ENCODE measurements at places on chromosomes 2 and 18.
A peak's percentile ranks its signal among the peaks of the same experiment; 100 is the strongest.

DNA sequence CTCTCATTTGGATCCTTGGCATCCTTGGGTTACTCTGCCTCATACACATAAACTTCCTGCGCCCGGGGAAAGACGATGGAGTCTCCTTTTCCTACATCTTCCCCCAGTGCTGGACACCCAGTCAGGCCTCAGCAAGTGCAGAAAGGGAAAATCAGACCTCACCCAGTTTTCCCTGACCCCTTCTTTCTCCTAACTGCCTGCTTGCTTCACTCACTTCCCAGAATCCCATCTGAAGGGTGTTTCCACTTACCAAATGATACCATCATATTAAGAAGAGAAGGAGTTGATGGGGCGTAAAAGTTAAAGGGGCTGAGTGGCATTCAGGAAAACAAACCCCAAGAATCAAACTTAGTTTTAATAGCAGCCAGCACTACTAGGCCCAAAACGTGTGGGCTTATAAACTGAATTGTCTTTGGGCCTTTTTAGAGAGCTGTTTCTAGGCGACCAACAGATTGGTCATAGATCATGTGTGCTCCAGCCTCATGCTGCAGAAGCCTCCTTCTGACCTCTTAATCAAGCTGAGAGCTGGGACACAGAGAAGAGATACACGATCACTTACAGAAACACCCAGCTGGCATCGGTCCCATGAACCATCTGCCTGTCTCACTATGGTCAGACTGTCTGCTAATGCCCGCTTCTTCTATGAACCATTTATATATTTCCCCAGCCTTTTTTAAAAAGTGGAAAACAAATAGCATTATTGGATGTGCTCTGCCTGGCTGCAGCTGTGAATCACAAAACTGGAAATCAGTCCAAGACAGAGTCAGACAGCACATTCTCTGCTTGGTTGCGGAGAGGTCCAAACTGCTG lies 165.7 kb upstream of the SLC14A2 start:
- DNase-seq, result peak; percentile 10

DNA sequence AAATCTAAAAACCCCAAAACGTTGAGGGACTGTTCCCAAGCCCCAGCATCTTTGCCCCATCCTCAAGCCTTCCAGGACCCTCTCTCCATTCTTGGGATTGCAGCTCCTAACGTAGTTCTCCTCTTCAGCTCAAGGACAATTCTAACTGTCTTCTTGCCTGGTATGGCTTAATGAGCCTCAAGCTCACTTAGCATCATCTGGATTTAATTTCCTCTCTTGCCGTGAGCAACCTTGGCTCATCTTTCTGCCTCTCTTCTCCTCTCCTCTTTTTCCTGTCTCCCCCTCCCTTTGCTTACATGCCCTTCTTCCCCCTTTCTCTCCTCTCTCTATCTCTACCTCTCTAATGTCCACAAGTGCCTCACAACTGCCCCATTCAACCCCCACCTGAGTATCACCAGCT lies 44.2 kb downstream of the TACR1 start:
- peak; percentile 36 for DNase-seq

- DNase-seq, result no peak
Observed at GRCh38 chr2:167157523-167157922, 269.2 kb downstream of the XIRP2 start.

GRCh38 chr2:60053791-60054190 lies 499.7 kb downstream of the BCL11A start:
- no peak for DNase-seq

GRCh38 chr2:43033016-43033270 lies 193.5 kb downstream of the ZFP36L2 start:
- DNase-seq, result no peak

GRCh38 chr2:20579866-20580265 lies 71.0 kb downstream of the HS1BP3 start:
- DNase-seq, result no peak

GRCh38 chr2:237904831-237905599 lies 45.6 kb downstream of the RAMP1 start:
- no peak for DNase-seq

DNA sequence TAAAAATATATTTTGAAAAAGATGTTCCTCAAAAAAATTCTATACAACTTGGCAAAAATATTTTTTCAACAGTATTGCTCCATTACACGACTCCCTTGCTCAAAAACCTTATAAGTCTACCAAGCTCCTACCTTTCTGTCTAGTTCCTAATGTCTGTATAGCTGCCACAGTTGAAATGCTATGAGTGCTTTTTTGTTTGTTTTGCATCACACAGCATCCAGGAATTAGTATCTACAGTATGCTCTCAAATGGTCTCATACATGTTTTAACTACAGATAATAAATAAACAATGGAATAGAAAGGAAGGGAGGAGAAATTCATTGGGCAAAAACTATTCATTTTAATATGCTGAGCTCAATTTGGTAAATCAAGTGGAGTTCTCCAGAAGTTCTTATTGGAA lies 17.3 kb downstream of the ACADL start:
- no peak for DNase-seq

- DNase-seq, result no peak
Observed at GRCh38 chr2:200159829-200160781, 146.4 kb upstream of the SPATS2L start.

- DNase-seq, result no peak
Observed at GRCh38 chr2:162473-163382, 101.1 kb downstream of the SH3YL1 start.

- DNase-seq, result no peak
Observed at GRCh38 chr2:99031481-99031880, 95.5 kb upstream of the CRACDL start.

DNA sequence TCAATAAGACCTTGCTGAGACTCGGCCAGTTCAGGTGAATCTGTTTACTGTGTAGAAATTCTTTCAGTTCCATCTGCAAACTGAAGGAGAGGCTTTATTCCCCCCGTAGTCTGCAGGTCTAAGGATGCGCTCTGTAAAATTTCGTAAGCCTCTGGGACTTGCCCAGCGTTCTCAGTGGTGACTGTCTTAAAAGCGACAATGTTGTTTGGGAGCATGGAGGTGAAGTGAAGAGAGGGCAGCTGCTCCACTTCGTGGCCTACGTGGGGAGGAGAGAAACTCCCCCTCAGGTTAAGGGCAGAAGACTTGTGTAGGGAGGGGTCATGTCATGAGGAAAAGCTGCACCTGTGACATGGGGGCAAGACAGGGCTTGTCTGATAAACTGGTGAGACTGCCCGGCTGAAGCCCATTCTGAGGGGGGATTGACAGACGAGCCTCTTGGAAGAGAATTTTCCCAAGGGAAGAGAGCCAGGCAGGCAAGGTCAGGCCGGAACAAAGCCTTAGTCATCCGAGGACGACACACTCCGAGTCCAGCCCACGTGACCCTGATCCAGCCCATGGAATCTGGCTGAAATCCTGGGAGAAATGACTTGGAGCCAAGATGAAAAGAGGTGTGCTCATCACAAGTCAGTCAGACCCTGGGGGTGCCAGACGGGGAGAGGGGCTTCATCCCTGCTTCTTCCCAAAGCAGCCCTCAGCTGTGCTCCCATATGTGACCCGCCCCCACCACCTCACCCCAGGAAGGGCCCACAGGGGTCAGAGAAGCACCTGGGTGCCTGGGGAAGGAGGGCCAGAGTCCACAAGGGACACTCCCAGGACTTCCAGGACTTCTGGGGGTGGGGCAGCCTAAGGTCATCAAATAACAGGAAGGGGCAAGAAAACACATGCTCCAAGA lies 88.5 kb upstream of the SH3BP4 start:
- no peak for DNase-seq

GRCh38 chr2:22890132-22890531 lies 494.8 kb upstream of the KLHL29 start:
- DNase-seq, result no peak

DNA sequence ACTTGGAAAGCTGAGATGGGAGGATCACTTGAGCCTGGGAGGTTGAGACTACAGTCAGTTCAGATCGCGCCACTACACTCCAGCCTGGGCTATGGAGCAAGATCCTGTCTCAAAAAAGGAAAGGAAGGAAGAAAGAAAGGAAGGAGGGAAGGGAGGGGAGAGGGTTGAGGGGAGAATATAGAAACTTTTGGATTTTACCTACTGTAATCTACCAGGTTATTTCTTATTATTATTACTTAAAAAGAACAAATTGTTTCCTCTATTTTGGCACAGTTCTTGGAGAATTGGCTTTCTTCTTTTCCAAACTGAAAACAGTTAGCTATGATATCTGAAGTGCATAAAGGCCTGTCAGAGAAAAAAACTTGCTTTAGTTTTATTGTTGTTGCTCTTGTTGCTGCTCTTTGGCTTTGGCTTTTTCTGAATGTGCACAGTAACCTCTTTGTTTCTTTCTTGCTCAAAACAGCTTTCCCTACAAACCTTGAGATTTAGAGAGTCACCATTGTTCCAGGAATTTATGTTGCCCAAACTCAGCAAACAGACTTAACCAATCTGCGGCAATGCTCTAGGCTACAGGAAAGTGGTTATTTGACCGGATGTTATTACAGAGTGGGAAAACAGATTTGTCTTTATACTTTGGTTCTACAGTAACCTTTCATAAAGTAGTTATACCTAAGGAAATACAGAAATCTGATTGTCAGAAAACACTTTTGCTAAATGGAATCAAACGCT lies 214.9 kb downstream of the XIRP2 start:
- DNase-seq, result no peak

- DNase-seq, result no peak
Observed at GRCh38 chr2:228987441-228988155, 283.5 kb downstream of the PID1 start.

DNA sequence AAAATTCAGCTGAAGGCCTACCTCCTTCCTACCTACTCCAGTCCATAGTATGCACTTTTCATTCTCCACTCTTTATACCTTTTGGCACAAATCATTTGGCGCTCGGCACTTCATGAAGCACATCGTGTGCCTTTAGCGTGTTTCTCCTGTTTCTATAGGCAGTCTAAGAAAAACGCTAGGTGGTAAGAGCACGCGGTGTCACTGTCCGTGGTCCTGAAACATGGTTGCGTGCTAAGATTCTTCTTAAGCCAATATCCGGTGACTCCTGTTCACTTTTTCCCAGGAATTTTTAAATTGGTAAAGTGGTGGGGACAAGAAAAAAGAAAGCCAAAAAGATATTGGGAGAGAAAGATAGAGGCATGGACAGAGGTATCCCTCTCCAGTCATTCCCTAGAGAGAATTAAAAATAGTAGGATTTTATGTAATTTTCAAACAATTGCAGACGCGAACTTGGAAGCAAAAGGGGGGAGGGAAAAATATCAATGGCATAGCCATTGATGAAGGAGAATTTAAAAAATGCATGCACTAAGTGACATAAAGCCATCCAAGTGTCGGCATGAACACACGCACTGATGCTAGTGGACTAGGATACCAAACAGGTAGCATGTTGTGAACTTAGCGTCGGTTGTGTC lies 1.4 kb upstream of the CTNNA2 start:
- peak; percentile 4 for DNase-seq

GRCh38 chr2:172415865-172416183 lies 11.6 kb upstream of the ITGA6 start:
- DNase-seq, result no peak

DNA sequence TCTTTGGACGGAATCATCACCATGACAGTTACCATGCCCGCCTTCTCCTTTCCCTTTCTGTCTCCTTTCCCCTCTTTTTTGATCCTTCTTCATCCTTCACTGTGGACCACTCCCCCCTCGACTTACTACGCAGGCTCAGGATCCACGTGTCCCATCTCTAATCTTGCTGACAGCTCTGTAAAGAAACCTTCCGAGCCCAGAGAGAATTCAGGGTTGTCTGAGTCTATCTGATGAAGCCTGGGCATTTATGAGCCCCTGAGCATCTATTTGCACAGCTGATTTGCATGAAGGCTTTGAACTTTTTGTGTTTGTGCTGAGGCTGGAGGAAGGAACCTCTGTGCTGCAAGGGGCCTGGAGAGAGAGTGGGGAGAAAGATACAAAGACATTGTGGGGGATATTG lies 50.7 kb downstream of the CIB4 start:
- no peak for DNase-seq

DNA sequence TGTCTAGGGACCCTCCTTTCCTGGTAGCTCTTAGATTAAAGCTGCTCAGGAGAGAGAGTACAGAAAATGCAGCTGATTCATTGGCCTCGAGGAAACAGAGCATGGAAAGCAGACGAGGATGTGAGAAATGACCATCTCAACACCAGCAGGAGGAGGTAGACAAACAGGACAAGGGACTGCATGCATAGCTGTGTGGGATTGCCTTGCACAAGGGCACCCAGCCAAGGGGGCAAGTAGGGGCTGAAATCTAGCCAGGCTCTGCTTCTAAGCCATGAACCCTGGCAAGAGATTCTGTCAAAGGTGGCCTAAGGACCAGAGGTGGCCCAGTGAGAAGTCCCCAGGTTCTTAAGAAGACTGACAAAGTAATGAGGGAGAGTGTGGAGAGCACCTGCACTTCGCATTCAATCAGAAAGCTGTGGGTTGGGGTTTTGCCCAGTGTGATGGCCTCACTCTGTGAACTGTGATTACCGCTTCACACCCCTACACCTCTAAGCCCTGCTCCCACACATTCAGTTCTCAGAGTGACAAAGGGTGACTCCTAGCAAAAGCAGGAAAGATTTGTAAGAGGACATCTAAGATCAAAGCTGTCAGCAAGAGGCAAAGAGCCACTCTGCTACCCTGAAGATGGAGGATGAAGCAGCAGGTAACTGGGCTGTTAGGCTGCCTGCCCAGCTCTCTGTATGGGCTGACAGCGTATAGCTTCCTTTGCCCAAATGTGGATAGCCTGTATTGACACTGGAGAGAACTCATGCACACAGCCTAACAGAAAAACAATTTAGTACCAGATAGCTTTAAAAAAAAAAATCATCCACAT lies 151.3 kb upstream of the PELI1 start:
- DNase-seq, result no peak

GRCh38 chr18:31243740-31244512 lies 74.0 kb upstream of the DSG1 start:
- DNase-seq, result no peak

DNA sequence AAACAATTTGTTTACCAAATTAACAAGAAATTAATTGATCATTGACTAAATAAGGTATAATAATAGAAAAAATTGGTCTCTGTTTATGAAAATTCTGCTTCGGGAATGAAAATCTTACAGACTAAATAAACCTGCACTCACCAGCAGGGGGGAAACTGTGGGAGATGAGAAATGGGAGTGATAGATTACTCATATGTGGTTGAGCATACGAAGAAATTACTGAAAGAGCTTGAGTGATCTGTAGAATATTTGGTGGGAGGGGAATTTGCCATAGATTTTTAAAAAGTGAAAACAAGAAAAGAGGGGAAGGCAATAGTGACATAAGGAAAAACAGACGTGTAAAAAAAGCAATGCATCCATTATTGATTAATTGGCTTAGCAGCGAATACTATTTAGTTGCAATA lies 2.2 kb downstream of the HMSD start:
- DNase-seq, result no peak

GRCh38 chr18:13320096-13320495 lies 101.5 kb downstream of the LDLRAD4 start:
- DNase-seq, result no peak

DNA sequence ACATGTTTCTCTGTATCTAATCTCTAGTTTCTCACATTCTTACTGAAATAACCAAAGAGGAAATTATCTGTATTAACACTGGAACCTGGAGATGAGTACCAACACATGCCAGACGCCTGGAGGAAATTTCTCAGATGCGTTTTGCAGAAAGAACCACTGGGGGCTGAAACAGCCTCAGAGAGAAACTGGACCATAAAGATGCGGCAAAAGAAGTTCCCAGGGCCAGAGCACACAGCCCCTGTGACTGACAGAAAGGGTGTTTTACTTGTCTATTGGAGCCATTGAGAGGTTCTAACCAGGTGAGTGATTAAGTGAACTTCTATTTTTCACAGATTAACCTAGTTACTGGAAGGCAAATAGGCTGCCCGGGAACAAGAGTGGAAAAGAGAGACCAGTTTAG lies 103.9 kb downstream of the EVA1A start:
- DNase-seq, result no peak

- no peak for DNase-seq
Observed at GRCh38 chr18:354003-354402, 86.2 kb upstream of the THOC1 start.

Measured in fibroblast of skin of left biceps (primary cell).